ENCODE measurements at places on chromosomes 7 and 10.

- no peak for DNase-seq
Measured at GRCh38 chr10:116909307-116909706, 60.0 kb downstream of the ENO4 start.

- no peak for DNase-seq
Measured at GRCh38 chr7:45623740-45624391, 49.7 kb downstream of the ADCY1 start.

- DNase-seq = no peak
Measured at GRCh38 chr10:68550747-68551411, 9.3 kb upstream of the TET1 start.

DNA sequence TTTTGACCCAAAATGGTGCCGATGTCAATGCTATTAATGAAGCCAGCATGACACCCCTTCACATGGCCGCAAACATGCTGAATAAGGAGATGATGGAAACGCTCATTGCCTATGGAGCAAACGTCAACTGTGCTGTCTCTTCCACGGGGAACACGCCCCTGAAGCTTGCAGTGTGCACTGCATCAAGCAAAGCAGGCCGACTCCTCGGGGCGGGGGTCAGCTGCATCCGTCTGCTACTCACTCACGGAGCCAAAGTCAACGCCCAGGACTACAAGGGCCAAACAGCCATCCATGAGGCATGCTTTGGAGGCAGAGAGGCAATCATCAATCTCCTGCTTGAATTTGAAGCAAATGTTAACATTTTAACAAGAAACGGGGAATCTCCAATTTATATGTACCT lies 4.5 kb downstream of the ANKRD61 start:
- DNase-seq = no peak

GRCh38 chr7:113796557-113796956 lies 122.3 kb downstream of the PPP1R3A start:
- no peak for DNase-seq

DNA sequence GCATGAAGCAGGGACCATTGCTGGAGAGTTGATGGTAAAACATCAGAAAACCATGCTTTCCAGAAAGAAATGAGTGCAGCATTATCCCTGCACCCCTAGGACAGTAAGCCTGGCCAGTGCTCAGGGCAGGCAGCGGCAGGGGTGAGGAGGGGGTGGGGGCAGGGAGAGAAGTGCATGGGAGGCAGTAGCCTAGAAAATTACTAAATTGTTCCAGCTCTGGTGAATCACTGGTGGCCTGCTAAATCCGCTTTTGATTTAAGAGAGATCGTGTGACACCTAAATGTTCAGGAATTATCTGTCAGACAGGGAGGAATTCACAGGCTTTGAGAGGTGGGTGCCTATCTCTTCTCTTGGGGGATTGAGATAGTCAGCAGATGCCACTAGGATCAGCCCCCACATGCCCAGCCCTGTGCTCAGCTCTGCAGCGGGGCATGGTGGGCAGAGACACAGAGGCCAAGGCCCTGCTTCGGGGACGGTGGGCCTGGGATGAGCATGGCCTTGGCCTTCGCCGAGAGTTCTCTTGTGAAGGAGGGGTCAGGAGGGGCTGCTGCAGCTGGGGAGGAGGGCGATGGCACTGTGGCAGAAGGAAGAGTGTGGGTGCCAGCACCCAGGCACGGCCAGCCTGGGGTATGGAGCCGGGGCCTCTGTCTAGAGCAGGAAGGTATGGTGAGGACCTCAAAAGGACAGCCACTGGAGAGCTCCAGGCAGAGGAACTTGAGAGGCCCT lies 5.0 kb upstream of the AQP1 start:
- DNase-seq = no peak

GRCh38 chr7:128424686-128425275 lies 15.0 kb upstream of the IMPDH1 start:
- no peak for DNase-seq

- DNase-seq = no peak
Measured at GRCh38 chr10:34699904-34700517, 115.1 kb downstream of the PARD3 start.

DNA sequence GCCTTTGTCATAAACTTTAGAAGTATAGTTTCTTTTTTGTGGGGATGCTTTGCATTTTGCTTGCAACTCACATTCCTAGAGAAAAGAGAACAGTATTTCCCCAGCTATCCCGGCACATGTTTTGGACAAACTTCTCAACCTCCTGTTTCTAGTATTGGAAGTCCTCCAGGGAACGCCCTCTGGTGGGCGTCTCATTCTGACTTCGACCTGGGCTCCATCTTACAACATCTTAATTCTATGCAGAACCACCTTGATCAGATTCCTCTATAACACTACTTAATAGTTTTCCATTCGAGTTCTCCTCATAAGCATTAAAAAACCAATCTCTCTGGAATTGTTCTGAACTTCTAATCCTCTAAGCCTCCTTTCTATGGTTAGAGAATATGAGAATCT lies 139.5 kb upstream of the FZD8 start:
- DNase-seq = no peak

DNA sequence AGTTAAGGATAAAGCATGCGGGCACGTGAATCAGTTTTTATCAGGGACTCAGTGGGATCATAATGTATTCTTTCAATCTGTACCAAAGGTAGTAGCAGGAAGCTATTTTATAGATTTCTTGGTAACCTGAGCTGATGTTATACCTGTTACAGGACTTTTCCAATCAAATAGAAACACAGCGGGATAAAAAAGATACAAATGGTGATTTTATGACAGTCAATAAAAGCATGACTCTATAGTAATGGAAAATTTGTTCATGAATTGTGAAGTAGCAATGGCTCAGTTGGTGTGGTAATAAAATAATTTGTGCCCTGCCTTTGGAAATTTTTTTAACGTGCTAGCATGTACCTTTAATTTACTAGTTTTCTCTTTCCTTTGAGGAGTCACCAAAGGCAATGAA lies 300.7 kb upstream of the CELF2 start:
- DNase-seq = no peak

- DNase-seq = no peak
Measured at GRCh38 chr10:47255866-47256265, 44.1 kb upstream of the GDF10 start.

DNA sequence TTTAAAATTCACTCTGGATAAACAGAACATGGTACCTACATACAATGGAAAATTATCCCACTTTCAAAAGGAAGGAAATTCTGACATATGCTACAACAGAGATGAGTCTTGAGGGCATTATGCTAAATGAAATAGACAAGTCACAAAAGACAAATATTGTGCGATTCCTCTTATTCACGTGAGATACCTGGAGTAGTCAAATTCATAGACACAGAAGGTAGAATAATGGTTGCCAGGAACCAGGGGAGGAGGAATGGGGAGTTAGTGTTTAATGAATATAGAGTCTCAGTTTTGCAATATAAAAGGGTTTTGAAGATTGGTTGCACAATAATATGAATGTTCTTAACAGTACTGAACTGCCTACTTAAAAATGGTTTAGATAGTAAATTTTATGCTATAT lies 69.8 kb upstream of the WAC start:
- DNase-seq = no peak

DNA sequence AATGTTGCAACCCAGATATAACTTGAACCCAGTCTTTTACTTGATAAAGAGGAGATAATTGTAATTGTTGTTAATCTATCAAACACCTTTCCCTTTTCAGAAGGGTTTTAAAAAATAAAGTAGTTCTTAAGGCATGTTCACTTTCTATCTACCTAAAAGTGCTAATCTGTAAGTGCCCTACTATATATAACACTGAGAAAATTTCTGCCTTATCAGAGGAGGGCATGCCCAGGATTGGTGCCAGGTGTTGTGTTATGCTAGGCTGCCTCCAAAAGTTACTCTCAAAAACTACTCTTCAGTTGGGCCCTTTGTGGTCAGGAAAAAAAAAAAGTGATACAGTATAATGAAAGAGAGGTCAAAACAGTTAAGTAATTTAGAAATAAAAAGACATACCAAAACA lies 36.3 kb downstream of the SMNDC1 start:
- DNase-seq = no peak

DNA sequence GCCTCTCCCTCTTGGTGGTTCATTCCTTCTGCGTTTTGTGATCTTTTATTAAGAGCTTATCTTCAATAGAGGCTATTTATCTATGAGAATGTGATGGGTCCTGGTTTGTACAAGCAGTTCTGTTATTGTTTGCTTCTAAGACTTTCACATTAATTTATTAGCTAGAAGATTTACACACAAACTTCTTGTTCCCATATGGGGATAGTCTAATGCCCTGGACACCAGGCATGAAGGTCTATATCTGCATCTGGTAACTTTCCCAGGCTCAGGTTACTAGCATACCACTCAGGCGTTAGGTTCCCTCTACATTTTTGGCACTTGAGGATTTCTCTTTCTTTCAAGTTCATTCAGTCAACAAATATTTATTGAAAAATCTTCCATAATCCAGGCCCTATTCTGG lies 7.7 kb downstream of the XPNPEP1 start:
- DNase-seq = no peak

Data from stimulated activated CD8-positive, alpha-beta memory T cell treated with anti-CD3 and anti-CD28 coated beads, Interleukin-7, amount 100 ng/mL, for 48 hours (primary cell).